GM06990 (cell line): ENCODE measurements at places on chromosomes 1 and 21.
A peak's percentile ranks its signal among the peaks of the same experiment; 100 is the strongest.

DNA sequence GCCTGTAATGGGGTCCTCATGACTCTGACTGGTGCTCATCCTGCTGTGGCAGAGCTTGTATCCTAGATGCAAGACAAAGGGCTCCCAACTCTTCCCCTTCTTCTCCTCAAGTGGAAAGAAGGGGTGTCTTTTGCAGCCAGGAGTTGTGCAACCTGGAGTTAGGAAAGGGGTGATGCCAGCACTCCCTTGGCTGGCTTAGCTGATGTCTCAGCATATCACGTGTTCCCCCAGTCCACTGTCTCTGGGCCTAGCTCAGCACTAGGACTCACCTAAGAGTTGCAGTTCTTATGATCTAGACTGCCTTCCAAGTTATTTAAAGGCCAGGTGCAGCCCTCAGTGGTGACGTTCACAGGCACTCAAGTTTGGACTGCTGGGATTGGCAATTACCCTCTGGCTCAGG lies 146.2 kb upstream of the GORAB start:
- no peak for DNase-seq

GRCh38 chr1:185935360-185935759 lies 201.2 kb downstream of the HMCN1 start:
- no peak for DNase-seq

- no peak for DNase-seq
Observed at GRCh38 chr1:117179471-117179870, 31.3 kb downstream of the VTCN1 start.

- no peak for DNase-seq
Observed at GRCh38 chr1:51336004-51336403, 5.6 kb upstream of the TTC39A start.

- no peak for DNase-seq
Observed at GRCh38 chr1:17190010-17190995, 14.6 kb upstream of the PADI1 start.

GRCh38 chr1:200890818-200891773 lies 3.6 kb upstream of the INAVA start:
- DNase-seq = peak; percentile 74

DNA sequence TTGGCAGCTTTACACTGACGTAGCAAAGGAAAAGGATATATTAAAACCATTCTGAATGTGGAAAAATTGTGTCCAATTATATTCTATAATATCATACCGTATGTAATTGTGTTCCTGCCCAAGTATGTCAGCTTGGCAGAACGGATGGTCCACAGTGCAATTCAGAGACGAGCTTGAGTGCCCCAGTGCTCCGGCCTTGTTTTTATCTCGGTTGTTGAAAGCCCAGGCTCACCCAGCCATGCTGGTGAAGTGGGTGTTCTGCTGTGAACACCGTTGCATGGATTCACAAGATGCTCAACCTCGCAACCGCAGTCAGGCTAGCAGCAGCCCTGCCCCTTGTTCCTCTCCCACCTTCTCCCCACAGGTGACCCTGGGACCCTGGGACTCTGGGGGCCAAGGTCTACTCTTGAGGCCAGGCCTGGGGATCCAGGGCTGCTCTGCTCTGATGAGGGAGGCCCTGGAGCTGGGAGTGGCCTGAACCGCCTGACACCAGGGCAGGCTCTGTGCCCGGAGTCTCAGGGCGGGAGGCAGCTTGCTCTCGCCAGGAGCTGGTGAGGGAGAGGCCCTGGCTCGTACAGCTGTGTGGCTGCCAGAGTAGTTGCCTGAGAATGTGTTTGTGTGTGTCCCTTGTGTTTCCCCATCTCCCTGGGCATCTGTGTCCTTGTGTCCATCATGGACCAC lies 11.2 kb downstream of the PTPRF start:
- DNase-seq = no peak

DNA sequence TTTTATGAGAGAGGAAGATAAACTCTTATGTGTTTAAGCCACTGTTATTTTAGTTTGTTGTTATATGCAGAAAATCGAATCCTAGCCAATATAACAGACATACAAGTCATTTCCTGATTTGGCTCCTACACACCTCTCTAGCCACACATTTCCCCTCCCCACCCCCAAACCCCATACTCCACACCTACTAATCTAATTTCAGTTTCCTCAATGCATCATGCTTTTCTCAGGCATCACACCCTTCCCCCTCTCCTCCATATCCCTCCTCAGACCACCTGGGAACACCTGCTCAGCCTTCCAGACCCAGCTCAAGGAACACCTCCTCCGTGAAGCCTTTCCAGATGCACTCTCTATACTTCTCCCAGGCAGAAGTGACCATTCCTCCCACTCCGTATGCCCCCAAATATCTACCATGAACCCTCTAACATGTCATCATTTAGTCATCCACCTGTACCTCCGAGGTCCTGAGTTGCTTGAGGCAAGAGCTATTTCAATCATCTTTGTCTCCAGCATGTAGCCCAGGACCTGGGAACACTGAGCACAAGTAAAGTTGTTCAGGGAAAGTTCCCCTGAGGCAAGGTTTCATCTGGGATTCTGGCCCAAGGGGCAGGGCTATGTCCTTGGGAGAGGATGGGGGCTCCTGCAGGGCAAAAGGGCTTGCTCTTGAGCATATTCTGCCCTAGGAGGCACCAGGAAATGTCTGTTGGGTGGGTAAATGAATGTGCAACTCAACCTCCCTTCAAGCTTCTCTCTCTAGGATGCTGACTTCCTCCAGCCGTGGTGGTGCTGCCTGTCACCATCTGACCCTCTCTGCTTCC lies 126.8 kb downstream of the HIVEP3 start:
- DNase-seq = no peak

DNA sequence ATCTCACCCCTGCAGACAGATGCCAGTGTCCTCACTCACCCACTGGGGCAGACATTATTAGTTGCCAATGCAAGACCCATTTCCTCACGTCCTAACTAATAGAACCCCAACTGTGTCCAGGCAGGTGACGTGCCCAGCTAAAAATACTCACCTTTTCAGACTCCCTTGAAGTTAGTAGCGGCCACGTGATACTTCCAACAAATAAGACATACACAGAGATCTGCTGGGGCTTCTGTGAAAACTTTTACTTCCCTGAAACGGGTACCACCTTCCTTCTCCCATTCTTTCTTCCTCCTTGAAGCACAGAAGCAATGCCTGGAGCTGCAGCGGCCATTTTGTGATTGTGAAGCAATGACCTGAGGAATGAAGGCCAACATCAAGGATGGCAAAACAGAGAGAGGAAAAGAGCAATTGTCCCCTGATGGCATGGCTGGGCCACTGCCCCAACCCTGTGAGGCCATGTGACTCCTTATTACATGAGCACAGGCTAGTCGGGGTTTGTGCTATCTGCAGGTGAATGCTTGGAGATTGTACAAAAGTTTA lies 74.4 kb upstream of the TMPRSS2 start:
- no peak for DNase-seq

- no peak for DNase-seq
Observed at GRCh38 chr1:4267381-4268261, 367.5 kb upstream of the C1orf174 start.

- DNase-seq = no peak
Observed at GRCh38 chr1:214500340-214501055, 50.9 kb downstream of the PTPN14 start.

DNA sequence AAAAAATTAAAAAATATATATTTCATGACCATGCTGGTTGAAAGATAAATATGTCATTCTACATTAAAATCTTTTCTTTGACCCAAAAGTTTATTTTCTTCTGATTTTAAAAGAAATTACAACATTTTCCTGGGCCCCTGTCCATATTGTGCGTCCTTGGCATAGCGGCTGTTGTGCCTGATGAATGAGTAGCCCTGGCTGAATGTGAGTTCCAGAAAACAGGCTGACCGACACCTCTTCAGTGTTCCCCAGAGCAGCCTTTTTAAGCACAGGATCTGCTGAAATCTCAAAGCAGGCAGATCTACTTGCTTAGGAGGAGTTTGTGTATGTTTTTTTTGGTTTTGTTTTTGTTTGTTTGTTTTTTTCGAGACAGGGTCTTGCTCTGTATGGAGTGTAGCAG lies 19.7 kb downstream of the KIAA1614 start:
- DNase-seq = no peak

- DNase-seq = peak; percentile 65
Observed at GRCh38 chr1:23916209-23917131, 3.3 kb upstream of the CNR2 start.

- DNase-seq = no peak
Observed at GRCh38 chr1:162351246-162351842, 25.3 kb downstream of the SPATA46 start.

GRCh38 chr1:10940451-10940804 lies 72.0 kb upstream of the TARDBP start:
- no peak for DNase-seq

GRCh38 chr1:199756066-199756465 lies 271.4 kb upstream of the NR5A2 start:
- DNase-seq = no peak

GRCh38 chr1:178498896-178499675 lies 2.3 kb upstream of the CLEC20A start:
- DNase-seq = no peak

DNA sequence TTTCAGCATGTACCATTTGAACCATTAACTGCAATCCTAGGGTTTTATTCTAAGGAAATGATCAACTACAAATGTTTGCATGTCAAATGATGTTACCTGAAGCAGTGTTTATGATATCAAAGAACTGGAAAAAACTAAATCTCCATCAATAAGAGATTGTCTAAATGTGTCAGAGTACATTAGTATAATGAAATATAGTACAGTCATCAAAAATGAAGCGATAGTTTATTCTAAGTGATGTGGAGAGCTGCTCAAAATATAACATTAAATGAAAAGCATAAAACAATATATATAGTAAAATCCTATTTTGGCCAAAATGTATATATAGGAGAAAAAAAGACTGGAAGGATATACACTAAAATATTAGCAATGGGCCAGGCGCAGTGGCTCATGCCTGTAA lies 24.0 kb downstream of the AKNAD1 start:
- no peak for DNase-seq

DNA sequence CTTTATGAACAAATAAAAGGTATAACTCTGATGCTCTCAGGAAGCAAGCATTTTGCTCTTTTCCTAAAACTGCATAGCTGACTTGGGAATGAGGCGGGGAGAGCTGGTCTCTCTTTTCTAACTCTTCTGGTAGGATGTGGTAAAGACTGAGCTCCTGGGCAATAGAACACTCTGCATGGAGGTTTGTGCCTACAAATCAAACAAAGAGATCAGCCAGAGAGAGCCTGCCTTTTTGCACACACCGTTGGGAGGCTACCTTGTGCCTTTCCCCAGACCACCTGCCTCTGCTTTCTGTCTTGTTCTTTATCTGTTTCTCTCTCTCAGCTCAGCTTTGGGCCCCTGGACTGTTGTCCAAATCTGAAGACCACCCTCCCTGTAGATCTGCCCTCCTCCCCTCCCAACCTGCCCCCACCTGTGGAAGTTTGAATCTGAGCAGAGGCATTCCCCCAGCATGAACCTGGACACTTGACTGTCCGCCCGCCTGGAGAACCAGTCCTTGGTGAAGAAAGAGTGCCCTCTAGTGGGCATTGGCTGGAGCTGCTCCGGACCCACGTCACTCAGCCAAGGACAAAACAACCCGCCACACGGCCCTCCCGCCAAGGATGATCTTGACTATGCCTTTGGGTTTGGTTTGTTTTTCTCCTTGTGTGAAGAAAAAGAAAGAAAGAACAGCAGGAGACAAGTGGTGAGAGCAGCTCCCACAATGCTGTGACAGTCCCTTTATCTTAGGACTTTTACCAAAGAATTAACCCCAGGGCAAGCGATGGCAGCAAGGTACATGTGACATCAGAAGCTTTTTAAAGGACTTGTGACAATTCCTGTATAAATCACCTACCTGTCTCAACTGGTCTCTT lies 228.2 kb downstream of the PBX1 start:
- DNase-seq = peak; percentile 16

DNA sequence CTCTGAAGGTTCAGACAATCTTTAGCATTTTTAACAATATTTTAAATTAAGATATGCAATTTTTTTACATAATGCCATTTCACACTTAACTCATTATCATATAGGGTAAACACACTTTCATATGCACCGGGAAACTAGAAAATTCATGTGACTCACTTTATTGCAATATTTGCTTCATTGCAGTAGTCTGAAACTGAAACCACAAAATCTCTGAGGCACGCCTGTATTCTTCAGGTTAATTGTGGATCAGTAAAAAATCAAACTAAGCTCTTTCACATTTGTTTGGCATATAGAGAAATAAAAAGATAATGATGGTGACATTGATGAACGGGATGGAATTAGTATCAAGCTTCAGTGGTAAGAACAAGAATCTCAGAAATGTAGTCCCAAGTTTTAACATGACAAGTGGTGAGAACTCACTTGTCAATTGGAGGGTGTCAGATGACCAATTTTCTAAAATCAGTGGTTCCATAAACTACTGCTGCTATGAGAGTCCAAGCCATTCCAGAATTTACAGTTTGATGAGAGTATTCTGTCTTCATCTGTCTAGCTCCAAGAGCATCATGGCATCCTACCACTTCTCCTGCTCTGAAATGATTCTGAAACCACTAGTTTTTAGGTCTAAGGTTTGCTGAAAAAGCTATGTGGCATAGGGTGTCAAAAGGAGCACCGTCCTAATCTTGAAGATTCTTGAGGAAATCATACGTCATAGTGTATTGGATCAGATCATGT lies 281.0 kb downstream of the PTPRC start:
- no peak for DNase-seq

DNA sequence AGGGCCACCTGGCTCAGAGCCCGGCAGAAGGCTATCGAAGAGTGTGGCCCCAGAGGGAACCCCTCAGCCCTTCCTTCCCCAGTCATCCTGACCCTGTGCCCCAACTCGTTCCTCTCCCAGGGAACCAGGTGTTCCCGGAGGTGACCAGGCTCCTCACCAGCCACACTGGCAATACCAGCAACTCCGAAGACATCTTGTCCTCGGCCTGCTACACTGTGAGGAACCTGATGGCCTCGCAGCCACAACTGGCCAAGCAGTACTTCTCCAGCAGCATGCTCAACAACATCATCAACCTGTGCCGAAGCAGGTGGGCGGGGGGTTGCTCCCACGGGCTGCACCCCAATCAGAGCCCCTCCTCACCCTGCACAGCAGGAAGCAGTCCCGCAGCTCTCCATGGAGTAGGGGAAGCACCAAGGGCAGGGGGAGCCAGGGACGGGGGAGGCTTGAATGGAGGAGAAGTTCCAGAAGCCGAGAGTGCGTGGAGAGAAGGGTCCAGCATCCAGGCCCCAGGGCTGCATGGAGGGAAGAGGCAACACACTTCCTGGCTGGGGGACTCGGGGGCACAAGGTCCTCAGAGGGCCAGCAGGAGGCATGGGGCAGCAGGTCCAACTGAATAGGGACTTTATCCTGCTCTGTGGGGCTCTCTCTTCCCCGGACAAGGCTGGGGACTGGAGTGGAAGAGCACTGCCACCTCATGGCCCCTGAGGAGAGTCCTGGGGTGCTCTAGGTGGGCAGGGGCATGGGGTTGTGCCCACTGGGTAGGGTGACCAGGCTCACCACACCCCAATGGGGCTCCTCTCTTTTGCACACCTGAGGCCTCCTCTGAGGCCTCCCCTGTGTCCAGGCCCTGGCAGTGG lies 41.7 kb downstream of the PKP1 start:
- DNase-seq = no peak
